Myocyte (in vitro differentiated cells): ENCODE measurements at places on chromosomes 6 and 20. TPM values are rescaled to one million over a fixed set of nuclear protein-coding genes. Genes with fewer than 3 reads are reported as not detected.

- peak; percentile 12 for DNase-seq
These were observed 516 bp downstream of the LRRC1 start for GRCh38 chr6:53795340-53795701.

- peak; percentile 94 for DNase-seq
These were observed 164.8 kb upstream of the QKI start for GRCh38 chr6:163249651-163250101.

DNA sequence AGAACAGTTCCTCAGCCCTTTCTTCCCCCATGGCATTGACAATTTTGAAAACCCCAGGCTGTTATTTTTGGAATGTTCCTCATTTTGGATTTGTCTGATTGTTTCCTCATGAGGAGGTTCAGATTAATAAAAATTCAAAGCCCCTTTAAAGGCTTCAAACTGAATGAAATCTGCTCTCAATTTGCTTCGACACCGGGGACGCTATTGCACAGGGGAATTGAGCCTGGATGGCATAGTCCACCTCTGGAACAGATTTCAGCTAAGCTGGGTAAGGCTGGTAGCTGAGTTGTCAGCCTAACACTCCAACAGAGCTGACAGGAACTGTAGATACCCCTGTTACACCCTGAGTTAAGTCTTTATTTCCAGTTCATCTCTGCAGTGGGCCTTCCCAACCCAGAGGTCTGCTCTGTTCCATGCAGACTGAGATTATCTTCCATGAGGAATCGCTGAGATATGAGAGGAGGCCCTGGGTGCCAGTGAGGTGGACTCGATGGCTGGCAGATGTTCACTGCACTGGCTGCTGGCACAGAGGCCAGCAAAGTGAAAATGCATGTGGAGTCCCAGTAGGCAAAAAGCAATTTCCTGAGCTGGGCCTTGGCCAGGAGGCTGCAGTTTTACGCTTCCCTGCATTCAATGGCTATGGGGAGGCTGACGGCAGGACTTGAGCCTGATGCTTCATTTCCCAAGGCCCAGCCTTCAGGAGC, 73.3 kb upstream of the PAX1 start:
- DNase-seq = no peak

DNA sequence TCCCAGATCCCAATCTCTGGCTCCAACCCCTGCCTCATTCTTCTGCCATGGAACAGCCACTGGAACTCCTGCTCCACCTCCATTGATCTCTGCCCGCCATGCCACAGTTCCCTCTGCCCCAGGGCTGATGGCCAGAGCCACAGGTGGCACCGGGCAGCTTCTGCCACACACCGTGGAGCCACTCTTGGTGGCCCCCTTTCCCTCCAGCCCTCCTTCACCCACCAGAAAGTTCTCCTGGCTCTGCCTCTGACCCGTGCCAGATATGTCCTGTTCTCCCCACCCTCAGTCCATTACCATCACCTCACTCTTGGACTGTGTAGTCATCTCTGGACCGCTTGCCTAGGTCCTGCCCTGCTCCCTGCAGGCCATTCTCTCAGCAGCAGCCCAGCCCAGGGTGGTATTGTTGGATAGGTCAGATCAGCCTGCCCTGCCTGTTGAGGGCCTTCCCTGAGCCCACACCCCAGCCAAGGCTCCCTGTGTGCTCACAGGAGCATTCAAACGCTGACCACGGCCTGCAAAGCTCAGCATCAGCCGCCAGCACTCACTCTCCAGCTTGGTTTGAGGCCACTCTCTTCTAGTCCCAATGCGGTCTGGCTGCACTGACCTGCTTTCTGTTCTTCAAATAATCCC, 16.8 kb upstream of the SYNDIG1 start:
- no peak for DNase-seq

DNA sequence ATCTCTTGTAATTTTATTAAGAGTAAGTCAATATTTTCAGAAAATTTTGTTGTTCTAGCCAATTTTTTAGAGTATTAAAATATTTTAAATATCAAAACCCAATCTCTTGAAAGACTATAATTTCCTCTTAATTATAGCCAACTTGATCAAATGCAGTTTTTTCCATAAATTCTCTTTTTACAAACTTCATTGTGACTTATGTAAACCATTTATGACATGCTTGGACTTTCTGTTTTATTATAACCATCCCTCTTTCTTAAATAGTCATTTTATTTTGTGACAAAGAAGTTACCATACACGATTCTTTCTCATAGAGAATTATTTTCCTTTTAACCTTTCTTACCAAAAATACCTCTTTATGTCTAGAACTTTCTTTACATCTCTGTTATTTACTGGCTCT, 1075.5 kb downstream of the KHDRBS2 start:
- no peak for DNase-seq

- peak; percentile 43 for DNase-seq
These were observed 52.6 kb upstream of the MAFB start for GRCh38 chr20:40741507-40742106.

- peak; percentile 83 for DNase-seq
These were observed 325.0 kb downstream of the CDC5L start for GRCh38 chr6:44712353-44713111.

DNA sequence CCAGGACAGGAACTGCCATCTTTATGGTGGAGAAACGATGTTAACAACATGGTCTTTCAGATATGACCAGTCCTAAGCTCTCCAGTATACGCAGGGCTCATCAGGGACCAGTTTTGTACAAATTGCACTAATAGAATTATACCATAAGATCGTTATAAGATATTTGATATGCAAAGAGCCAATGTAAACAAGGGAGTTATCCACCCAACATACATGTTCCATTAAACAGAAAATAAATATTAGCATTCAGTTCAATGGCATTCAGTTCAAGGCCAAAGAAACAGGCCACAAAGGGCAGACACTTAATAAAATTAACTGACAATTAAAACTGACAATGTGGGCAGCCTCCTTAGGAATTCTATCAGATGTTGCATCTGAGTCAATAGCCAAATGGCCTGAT, 2.6 kb downstream of the GFOD1 start:
- DNase-seq = no peak

Gene SERINC3
- 82.7 and 96.2 TPM in 2 replicates for total RNA-seq

Gene BPIFB2
- not detected in 2 replicates for total RNA-seq
